ENCODE measurements at places on chromosomes 16 and 17. TPM values are rescaled to one million over a fixed set of nuclear protein-coding genes. Genes with fewer than 3 reads are reported as not detected.

The KRT20 gene
- not detected for total RNA-seq

The CNTNAP4 gene
- 3.8 TPM for total RNA-seq

The CHST6 gene
- total RNA-seq = 2.4 TPM

DNA sequence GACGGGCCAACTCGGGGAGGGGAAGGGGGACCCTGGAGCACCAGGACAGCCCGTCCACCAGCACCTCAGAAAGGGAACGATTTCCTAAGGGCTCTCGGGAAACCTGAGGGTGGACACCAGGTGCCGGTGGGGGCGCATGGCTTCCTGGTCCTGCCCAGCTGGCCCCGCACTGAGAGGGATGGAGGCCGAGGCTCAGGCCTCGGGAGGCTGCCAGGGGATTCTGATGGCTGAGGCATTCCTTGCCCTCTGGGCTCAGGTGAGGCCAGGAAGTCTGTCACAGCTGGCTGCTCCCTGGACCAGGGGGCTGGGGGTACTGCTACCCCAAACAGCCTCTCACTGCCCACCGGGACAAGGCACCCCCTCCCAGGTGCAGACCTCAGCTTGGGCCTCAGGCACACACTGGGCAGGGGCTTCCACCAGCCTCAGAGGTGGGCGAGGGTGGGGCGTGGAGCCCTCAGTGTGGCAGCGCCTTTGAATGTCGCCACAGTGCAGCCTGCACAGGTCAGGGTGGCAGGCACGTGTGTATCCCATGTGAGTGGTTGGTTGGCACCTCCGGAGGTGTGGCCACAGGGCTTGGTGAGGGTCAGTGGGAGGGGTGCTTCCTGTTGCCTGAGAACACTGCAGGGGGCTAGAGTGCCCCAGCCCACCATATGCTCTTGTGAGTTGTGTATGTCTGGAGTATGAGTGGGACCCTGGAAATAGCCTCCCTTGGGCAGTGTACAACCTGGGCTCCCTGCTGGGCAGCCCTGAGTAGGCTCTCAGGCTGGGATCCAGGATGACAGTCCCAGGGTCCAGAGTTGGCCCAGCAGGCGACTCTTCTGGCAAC is 3.9 kb upstream of the FSCN2 start:
- no peak for DNase-seq

DNA sequence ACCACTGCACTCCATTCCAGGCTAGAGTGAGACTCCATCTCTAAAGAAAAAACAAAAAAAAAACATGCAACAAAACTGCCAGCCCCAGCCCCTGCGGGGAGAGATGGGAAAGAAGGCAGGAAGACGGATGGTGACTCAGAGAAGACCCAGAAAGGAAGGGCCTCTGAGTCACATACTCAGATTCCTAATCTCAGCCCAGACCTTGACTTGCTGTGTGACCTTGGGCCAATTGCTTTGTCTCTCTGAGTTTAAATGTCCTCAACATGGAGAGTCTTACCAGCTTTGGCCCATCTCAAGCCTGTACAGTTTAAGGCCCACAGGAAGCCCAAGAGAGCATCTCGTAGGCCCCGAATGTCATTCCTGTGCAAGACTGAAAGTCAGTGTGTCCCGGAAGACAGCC is 86.5 kb upstream of the LHX1 start:
- DNase-seq = no peak

- no peak for DNase-seq
Measured at GRCh38 chr16:50114357-50115129, 38.6 kb upstream of the TENT4B start.

DNA sequence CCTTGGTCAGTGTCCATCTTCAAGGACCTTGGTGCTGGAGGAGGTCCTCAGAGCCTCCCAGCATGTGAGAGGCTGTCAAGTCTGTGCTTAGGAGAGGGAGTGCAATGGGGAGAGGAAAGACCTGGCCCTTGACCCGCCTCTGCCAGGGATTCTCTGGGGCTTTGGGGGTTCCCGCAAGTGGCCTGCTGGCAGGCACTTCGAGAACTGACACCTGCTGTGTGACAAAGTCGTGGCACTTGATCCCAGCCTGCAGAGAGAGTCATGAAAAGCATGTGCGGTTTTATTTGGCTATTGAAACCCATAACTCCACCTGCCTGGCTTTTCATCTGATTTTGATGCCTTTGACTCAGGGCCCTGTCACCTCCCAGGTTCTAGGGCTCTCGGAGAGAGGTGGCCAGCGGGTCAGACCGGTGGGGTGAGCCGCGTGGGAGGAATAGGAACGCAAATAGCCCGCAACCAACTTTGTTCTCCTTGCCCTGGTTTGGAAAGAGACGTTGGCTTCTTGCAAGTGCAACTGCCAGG is 42.8 kb upstream of the GSE1 start:
- DNase-seq = no peak

- DNase-seq = no peak
Measured at GRCh38 chr16:23469814-23470213, 16.8 kb upstream of the COG7 start.

DNA sequence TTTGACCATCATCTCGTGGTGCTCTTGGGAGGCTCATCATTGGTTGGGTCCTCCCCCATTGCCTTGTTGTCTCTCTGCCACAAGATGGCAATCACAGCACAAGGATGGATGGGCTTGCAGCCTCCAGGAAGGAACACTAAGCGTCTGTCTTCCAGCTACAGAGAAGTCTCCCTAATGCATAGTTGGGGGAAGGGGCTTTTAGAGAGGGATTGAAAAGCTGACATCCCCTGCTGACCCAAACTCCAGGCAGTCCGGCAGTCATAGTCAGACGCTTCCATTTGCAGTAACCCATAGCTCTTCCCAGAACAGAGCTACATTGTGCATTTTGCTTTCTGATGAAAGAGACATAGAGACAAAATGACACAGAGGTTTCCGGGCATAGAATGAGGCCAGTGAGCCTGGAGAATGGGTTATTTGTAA is 111.4 kb downstream of the UTP18 start:
- peak; percentile 47 for DNase-seq

DNA sequence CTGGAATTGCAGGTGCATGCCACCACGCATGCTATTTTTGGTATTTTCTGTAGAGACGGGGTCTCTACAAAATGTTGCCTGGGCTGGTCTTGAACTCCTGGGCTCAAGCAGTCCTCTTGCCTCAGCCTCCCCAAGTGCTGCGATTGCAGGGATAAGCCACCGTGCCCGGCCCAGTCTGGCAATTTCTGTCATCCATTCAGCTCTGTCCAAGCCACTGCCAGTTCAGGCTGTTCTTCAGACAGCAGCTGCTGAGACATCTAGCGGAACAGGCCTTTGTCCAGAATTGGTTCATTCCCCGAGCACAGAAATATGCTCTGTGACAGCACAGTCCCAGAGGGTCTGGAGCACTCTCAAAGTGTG is 5.4 kb downstream of the SLC47A1 start:
- DNase-seq = no peak

- no peak for DNase-seq
Measured at GRCh38 chr16:16988963-16989362, 481.8 kb downstream of the XYLT1 start.

DNA sequence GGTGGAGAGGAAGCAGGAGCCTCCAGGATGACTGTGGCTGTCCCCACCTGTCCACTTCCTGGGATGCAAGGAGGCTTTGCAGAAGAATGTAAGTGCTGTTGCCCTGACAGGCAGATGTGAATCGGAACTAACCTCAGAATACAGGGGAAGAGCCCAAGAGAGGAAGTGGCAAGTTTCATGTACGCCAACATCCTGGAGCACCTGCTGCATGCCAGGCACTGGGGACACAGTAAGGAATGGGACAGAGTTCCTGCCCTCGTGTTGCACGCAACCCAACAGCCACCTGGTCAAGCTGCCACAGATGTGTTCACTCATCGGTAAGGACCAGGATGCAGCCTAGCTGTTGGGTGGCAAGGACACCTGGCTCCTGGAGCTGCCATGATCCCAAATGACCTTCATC is 98.6 kb upstream of the RPL38 start:
- no peak for DNase-seq

DNA sequence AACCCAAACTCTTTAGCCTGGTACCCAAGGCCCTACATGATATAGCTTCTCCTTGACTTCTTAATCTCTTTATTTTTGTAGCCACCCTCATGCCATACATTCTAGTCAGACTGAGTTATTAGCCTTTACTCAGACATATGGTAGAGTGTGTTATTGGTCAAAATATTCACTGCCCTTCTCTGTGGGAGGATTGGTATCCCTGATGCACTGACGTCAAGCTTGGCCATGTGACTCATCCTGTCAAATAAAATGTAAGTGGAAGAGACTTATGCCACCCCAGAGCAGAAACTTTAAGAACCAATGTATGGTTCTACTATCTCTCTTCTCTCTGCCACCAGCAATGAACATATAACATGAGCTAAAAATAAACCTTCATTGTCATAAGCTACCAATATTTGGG is 12.2 kb upstream of the BEAN1 start:
- DNase-seq = no peak

DNA sequence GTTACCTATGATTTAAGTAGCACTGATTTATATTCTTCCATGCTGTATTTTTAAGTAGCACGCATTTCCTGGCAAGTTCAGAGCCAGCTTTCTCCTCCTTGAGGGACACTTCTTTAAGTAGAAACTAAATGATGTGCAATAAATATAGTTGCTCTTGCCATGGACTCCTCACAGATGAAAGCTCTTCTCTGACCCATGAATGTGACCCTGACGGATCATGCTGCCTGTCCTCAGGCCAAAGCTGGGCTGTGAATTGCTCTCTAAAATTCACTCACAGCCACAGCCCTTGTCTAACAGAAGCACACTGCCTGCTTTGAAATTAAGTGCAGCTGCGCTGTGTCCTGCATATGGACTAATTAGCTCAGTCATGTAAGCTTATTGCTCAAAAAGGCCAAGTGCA is 438.8 kb downstream of the PMP22 start:
- no peak for DNase-seq

- no peak for DNase-seq
Measured at GRCh38 chr16:54356391-54356790, 69.8 kb upstream of the IRX3 start.

GRCh38 chr16:78972006-78972405 is 628.5 kb downstream of the MAF start:
- no peak for DNase-seq

DNA sequence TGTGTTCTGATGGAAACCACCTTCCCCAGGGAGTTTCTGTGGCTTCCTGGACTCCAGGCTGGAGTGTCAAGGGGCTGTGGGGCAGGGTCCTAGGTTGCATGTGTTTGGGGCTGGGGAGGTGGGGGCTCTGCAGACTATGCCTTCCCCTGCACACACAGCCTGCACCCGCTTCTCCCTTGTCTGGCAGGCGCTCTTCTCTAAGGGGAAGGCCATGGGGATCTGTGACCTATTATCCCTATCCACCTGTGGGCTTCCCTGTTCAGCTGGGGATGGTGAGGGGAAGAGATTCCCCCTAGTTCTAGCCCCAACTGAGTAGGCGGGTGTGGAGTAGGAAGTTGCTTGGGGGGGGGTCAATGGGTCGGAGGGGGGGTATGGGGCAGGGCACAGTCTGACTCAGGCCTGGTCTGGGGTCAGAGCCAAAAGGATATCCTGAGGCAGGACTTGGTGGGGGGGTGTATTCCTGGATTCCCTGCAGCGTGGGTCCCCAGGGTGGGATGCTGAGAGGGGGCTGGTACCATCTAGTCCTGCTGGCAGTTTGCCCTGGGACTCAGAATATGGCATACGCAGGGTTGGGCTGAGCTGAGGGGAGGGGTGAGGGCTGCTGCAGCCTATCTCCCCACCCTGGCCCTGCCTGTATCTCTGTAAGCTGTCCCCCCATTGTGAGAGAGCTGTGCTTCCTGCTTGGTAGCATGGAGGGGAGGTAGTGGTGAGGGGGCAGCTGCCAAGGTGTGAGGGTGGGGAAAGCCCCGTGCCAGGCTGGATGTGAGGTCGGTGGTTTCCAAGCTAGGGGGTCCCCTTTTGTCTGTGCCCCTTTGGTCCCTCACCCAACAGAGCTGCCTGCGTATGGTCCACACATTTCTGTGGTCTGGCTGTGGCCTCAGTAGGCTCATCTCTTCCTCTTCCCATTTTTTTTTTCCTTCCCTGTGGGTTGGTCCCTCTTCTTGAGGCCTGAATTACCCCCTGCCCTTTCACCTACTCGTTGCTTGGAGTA is 14.7 kb downstream of the RARA start:
- no peak for DNase-seq

DNA sequence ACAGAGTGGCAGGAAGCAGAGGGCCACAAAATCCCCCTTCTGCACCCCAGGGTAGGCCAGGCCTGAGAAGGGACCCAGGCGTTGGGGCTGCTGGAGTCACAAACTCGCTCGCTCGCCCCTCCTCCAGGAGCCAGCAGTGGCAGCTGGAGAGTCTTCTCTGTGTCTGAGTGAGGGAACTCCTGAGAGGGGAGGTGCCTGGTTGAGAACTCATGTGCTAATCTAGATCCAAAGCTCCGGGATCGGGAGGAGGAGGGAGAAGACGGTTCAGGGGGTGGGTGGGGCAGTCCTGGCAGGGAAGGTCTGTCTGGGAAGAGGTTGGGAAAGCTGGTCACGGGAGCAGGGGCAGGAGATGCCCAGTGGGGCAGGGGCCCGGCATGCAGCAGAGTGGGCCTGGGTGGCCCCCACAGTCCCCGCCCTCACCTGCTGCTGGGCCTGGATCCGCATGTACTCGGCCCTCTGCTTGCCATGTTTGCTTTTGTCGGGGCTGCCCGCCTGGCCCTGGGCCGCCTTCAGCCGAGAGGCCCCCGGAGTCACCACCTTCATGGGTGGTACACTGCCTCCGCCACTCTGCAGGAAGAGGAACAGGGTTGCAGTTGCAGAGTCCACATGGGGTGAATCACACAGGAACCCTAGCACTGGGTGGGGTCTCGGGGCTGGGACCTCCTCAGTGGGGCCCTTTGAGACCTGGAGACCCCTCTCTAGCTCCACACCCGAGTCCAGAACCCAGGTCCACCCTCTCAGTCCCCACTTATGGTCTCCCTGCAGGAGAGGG is 62.2 kb downstream of the SRCIN1 start:
- no peak for DNase-seq

DNA sequence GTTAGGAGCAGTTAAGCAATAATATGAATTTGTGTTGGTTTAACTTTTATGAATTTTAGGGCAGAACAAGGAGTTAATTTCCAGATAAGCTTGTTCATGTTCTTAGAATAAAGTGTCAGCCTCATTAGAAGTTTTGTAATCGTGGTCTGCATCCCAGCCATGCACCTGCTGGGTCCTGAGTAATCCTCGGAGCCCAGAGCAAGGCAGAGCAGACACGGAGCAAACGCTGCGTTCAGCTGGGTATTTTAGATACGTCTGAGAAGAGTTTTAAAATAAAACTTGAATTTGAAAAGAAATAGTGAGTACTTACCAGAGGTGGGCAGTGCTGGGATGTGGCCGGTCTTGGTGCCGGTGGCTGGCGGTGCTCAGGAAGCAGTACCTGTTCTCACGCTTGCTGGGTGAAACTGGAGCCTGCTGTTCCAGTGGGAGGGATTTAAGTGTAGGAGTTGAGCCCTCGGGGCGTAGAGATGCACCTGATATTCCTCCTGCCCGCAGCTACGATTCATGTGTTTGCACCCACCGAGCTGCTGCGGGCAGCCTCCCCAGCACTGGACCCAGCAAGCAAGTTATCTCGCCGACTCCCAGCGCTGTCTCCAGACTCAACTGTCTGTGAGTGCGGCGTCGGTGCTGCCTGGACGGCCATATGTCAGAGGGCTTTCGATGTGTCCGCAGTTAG is at the start of gene ZNF750:
ZNF750 (minus strand) TSS at position 406 of the 676 bp plus-strand sequence. CDS start 7,568 bp downstream, outside the sequence.
- no peak for DNase-seq

DNA sequence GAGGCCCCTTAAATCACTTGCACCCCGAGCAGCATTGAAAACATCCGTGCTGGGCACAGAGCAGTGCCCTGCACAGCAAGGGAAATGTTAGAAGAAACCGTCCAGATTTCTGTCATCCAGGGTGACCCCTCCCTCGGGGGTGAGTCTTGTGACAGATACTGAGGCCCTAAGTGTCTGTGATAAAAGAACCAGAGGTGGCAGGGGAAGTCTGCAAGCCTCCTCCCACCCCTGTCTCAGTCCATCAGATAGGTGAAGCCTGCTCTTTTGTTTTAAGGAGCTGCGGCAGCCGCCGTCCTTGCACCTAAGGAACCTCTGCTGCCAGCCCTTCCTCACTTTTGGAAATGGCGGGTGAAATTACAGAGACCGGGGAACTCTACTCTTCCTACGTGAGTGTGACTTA is 845 bp upstream of the NAT9 start:
- DNase-seq = no peak
